Activated naive CD8-positive, alpha-beta T cell treated with anti-CD3 and anti-CD28 coated beads, Interleukin-2, amount 50 U/mL, for 16 hours (primary cell): ENCODE measurements at places on chromosomes 11 and 22.

DNA sequence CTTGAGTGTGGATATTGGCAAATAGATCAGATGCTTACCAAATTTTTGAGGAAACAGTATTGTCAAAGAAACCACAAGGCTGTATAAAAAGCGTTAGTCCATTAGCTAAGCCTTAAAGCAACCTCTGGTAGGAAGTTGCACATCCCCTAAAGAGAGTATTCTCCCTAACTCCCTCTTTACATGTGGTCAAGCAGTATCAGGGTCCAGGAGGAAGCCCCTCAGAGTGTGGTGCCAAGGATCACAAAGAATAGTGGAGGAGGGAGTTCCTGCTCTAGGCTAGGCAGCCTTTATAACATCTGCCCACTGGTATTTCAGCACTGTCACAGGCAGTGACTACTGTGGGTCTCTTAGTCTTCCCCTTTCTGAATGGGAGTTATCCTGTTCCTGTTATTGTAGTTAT, 18.8 kb upstream of the AMPD3 start:
- no peak for DNase-seq

DNA sequence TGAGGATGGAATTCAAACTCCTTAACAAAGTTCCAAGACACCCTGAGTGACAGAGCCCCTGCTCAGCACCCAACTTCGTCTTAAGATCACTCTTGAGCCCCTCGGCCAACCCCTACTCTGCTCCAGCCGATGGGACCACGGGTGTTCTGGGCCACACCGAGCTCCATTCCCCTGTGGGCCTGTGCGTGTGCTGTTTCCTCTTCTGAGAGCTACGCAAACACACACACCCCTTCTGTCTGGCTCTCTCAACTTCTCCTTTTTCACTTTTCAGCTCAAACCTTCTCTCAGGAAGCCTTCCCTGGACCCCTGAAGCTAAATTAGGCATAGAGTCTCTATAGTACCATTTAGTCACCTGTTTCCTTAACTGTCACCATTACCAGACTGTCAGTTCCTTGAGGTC, 37.5 kb upstream of the NNMT start:
- DNase-seq: no peak

DNA sequence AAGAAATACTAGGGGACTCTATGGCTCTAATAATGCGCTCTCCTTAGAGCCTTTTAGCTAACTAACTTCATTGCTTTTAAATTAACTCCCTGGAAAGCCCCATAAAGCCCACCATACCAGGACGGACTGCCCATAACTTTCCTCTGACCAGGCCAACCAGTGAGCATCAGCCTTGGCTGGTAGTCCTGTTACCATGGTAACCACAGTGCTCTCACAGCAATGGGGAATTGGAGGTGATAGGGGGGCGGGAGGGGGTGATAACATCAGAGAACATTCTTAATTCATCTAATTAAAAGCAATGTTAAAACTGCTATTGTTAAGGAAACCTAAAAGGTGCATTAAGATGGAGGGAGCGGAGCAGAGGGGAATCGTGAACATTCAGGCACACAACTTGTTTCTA, 27.2 kb upstream of the CHRM4 start:
- DNase-seq: no peak

GRCh38 chr11:35036639-35037038, 102.3 kb upstream of the CD44 start:
- DNase-seq: no peak

- DNase-seq: no peak
Measured at GRCh38 chr11:66696146-66696545, 18.5 kb upstream of the RBM4B start.

DNA sequence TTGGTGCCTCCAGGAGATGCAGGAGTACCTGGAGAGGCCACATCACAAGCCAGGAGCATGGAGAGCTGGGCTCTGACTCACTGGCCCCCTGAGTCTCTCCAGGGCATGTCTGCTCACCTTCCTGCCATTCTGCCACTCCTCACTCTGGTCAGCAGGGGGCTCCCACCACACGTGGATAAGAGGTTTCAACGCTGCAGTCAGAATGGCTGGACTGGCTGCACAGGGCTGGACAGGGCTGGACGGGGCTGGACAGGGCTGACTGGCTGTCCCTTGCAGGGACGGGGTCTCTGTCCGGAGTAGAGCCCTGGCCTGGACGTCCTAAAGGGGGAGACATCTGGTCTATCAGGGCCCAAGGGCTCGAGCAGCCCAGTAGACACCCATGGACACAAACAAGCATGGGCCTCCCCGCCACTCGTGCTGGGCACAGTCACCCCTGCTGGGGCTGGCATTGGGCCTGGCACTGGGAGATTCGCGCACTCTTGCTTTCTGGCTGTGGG, 34.6 kb downstream of the CYTH4 start:
- DNase-seq: peak; percentile 51

DNA sequence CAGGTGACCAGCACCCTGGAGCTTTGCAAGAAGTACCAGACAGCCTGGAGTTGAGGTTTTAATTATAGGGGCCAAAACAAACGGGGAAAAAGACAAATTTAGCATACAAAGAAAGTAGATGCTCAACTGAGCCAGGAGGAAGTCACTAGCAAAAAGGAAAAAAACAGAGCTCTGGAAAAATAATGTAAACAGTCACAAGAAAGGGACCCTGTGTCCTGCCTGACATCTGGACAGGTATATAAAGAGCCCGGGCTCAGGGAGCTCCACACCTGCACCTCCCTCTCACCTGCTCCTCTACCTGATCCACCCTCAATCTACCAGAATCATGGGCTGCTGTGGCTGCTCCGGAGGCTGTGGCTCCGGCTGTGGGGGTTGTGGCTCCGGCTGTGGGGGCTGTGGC, at the start of gene KRTAP5-10:
TSS of gene KRTAP5-10 (plus strand) at position 301 of the 400 bp plus-strand sequence. CDS start at position 326, 25 bp downstream.
- DNase-seq: no peak

DNA sequence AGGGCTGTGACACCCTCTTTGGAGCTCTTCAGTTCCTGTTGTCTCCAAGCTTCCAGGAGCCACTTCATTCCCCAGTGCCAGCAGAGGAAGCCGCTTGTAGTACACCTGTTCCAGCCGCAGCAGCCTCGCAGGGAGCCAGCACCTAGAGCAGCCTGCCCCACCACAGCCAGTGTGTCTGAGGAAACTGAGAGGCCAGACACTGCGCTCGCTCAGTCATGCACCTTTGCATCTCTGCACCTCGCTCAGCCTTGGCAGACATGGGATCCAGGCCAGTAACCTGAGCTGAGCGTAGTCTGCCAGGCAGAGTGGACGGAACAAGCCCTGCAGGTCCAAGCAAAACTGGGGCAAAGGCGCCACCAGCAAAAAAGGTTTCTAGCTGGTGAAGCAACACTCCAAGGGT, 1072.1 kb downstream of the JRKL start:
- no peak for DNase-seq

DNA sequence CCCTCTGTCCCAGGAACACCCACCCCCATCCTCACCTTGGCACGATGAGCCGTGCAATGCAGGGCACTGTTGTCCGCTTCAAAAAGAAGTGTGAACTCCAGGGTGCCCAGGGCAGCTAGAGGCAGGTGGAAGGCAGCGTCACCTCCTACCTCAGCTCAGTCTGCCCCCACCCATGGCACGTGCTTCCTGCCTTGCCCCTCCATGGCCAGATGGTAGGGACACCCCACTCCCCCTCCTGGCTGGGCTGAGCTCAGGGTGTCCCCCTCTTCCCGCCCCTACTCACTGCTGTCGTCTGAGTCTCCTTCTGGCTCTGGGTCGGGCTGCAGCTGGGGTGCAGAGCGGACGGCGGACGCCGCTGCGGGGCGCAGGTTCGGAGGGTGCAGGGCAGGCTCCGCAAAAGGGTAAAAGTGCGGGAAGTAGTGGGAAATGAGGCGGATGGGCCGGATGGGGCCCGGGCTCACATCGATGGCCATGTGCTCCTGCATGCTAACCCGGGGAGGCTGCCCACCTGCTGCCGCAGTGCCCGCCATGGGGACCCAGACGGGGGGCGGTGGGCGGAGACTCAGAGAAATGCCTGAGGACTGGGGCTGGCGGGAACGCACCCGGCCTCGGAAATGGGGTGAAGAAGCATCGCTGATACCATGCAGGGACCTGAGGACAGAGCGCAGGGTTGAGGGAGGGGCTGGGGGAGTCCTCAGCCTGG, 9.1 kb downstream of the NDUFV1 start:
- DNase-seq: no peak

DNA sequence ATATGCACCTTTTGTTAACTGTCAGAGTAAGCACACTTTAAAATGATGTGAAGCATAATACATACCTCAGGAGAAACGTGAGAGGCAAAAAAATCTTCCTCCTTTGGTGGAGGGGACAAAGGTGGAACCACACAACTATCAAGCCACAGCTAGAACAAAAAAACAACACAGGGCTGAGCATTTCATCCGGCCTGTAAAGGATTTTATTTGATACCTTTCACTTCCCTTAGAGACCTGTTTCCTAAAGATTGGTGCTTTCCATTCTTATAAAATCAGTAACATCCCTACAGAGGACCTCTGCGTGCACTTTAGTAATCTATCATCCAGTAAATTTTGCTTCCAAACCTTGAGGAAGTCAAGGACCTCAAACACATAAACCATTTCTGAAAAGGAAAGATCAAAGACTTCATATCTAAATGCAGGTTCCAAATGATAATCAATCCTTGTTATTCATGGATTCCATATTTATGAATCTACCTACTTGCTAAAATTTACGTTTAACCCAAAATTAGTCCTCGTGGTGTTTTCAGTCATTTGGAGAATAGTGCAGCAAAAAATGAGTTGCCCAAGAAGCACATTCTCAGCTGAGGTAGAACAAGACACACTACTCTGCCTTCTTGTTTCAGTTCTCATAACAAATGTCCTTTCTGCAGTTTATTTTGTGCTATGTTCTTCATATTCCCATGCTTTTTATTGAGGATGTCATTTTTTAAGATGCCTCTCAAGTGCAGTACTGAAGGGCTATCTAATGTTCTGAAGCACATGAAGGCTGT, 22.7 kb downstream of the ARFGAP3 start:
- DNase-seq: no peak

DNA sequence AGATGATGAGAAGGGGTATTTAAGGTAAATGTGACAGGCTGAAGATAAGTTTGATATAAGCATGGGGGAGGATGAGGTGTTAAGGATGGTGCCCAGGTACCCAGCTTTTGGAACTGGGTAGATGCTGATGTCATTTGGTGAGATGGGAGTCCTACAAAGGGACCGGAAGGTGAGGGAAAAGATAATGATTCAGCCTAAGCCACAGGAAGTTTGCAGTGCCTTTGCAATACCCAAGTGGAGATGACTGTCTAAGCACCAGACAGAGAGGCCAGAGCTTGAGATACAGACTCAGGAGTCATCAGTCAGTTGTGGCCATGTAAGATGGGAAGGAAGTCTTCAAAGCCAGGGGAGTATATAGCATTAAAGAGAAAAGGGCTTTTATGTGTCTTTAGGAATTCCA, 30.0 kb upstream of the SMCO4 start:
- DNase-seq: no peak

GRCh38 chr11:44899959-44900358, 50.7 kb downstream of the TP53I11 start:
- no peak for DNase-seq

DNA sequence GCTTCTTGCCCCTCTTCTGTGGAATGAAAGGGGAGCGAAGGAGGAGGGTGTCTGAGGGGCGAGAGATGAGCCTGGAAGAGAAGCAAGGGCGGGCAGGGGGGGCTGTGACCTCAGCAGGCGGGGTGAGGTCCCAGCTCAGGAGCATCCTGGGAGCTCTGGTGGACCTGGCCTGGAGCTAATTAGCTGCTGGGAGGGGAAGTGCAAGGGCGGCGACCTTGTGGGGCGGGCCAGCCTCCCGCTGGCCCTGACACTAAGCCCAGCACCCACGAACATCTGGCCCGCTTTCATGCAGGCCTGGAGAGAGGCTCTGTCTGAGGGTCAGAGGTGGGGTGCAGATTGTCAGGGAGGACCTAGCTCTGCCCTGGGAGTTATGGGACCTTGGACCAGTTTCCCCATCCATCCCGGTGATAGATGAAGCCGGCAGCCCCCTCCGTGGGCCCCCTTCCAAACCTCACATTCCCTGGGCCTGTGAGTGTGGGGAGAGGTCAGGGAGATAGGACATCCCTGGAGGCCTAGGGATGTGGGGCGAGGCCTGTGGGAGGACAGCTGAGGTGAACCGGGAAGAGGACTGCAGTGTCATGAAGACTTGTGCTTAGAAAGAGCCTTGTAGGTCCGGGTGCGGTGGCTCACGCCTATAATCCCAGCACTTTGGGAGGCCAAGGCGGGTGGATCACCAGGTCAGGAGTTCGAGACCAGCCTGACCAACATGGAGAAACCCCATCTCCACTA, 28.5 kb upstream of the CD82 start:
- DNase-seq: no peak

DNA sequence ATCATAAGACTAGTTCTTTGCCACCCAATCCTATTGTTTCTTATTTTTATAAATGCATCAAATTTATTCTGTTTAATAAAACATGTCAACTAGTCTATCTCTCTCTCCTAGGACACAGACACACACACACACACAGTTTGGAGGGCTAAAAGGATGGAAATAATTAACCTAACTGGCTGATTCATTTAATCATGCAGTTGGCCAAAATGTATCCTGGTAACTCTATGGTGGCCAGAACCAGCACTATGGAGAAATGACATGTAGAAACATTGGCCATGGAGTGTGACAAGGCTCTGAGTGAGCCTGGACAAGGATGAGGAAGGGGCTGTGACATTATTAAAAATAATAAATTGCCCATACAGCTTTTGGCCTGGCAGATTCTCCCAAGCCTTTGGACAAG, 64.1 kb downstream of the CLPB start:
- DNase-seq: no peak

GRCh38 chr11:19978668-19979518, 181.4 kb downstream of the DBX1 start:
- no peak for DNase-seq

DNA sequence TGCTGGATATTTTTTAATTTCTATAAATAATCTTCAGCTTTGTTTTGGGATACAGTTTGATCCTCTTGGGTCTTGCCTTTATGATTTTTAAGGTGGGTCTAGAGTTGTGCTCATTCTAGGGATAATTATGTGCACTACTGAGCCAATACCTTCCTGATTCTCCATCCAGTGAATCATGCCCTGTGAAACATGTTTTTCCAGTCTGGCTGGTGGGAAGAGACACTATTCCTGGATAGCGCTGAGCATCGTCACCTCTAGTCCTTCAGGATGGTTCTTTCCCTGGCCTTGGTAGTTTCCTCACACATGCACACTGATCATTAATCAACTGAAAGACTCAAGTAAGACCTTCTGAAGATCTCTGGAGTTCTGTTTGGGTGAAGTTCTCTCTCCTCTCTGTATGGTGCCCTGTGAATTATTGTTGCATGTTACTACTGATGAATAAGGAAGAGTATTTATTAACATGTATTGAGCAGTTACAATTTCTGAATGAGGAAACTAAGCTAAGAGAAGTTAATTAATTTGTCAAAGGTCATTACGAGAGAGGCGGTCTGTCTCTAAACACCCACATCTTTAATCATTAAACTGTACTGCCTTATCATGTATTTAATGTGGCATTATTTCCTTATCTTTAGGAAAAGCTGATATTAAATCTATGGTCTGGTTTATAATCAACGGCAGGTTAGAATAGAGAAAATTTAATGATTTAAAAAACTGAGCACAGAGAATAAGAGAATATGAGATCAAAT, 39.1 kb upstream of the LIPT2 start:
- DNase-seq: no peak
